Occipital lobe (tissue), 3 donors: ENCODE measurements at places on chromosomes 12 and 14. TPM values are rescaled to one million over a fixed set of nuclear protein-coding genes. Genes with fewer than 3 reads are reported as not detected.

The AKAP3 gene
- total RNA-seq = 2.7 TPM

The TTC6 gene
- total RNA-seq = 0.62 TPM

The GPRC5D gene
- total RNA-seq = not detected

The RERGL gene
- total RNA-seq = 1.7 TPM

The NOXRED1 gene
- 0.16 TPM for total RNA-seq

The ABCB9 gene
- 21.2 TPM for total RNA-seq

The CHMP4A gene
- total RNA-seq = 41.5 TPM

The PHLDA1 gene
- 24.8 TPM for total RNA-seq

The TPPP2 gene
- total RNA-seq = not detected

The MAP1LC3B2 gene
- 0.62 TPM for total RNA-seq

The HPD gene
- not detected for total RNA-seq

The SRP54 gene
- 60.8 TPM for total RNA-seq

The CCDC184 gene
- 17.0 TPM for total RNA-seq
